ENCODE measurements at places on chromosomes 7 and 10. TPM values are rescaled to one million over a fixed set of nuclear protein-coding genes. Genes with fewer than 3 reads are reported as not detected.
A peak's percentile ranks its signal among the peaks of the same experiment; 100 is the strongest.

GRCh38 chr7:36535866-36536664 lies 146.4 kb downstream of the ANLN start:
- no peak for DNase-seq

DNA sequence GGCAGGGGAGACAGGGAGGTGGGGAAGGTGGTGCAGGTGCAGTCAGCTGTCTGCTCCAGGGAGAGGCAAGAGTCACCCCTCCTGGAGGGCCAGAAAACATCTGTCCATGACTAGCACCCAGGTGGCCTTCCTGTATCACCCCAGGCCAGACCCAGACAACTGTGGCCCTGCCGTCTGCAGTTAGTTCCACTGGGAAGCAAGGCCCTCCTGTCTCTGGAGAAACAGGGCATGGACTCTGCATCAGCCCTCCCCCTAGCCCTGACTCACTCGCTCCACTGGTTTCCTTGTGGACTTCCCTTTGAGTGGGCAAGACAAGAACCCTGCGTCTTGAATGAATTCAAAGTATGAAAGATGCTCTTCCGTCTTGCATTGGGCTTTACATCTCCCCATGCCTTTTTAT lies 12.6 kb downstream of the TBATA start:
- no peak for DNase-seq

- no peak for DNase-seq
These were observed 65.3 kb downstream of the CUZD1 start for GRCh38 chr10:122780391-122780790.

GRCh38 chr10:20601941-20602461 lies 295.1 kb downstream of the NEBL start:
- DNase-seq = no peak

DNA sequence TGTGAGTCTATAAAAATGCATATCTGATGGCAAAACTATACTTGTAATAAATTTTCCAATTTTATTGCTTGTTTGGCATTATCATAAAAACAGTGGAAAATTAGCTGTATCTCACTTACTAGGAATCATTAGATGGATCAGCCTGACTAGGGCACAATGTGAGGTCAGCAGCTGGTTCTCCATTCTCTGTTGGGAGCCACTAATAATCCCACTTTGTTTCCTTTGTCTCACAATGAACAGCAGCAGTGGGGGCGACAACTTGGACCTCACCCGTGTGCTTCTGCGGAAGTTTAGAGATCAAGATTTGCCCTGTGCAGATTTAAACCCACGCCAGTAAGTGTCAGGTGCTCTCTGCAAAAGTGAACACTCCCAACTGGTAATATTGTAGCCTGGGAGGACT lies 295.5 kb downstream of the ABCA13 start:
- DNase-seq = no peak

DNA sequence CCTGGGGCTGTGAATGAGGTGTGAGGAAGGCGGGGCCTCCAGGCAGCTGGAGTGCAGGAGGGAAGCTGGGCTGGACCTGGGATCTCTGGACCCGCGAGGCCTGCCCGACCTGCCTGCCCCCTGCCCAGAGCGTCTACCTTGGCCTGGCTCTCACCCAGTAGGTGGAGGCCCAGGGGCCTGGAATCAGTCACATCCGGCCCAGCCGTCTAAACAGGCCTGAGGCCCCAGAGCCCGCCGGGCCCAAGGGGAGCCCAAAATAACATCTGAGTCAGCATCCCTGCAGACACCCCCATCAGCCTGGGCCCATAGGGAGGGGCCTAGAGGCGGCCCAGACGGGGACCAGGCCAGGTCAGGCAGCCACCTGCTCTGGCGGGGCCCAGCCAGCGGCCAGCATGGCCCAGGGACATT lies 15.1 kb upstream of the ELN start:
- no peak for DNase-seq

DNA sequence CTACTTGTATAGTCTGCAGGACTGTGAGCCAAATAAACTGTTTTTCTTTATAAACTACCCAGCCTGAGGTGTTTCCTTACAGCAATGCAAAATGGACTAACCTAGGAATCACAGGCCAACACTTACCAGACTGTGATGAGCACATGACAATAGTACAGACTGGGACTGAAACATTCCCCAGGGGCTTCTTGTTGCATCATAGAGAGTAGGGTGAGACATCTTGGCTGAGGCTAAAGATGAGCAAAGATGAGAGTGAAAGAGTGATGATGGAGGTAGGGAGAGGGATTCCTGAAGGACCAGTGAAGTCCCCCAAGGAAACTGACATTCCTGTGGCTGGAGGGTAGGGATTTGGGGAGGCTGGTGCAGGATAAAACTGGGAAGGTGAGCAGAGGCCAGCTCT lies 194.4 kb downstream of the TPST1 start:
- DNase-seq = no peak

DNA sequence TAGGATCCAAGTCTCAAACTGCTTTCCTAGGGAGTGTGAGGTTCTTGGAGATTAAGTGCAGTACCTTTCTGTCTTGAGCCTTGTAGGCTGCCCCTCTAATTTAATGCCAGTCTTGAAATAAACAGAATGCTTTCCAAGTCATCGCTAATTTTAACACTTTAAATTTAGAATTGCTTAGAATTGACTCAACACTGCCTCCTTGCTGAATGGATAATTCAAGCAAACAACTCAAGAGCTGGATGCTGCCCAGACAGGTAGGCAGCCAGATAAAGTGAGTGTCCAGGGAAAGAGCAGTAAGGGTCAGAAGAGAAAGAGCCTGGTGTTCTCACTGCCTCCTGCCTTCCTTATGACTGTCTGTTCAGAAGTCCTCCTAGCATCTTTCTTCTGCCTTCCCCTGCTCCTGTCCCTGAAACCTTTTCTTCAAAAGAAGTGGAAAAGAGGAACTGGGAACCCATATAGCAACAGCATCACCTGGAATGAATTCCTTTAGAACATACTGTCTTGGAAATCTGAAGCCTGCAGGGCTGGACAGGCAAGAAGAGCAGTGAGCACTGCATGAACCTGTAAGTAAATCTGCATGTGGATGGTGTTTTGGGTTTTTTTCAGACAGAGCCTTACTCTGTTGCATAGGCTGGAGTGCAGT lies 3.1 kb upstream of the GOT1 start:
- no peak for DNase-seq

GRCh38 chr7:41096917-41097316 lies 606.0 kb downstream of the INHBA start:
- DNase-seq = no peak

DNA sequence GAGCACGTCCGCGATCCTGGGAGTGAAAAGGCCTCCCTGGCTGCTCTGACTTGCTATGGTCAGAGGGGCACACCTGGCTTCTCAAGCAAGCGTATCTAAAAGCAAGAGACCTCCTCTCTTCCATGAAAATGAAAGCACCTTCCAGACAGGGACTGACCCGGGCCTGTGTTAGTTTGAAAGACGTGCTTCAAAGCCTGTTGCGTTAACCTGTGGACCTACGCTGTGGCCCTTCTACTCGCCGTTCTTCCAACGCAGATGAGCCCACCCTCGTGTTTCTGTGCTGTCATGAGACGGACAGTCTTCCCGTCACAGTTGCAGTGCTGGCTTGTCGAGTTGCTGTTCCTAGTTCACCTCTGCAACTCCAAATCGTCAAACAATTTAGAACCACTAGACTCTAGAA lies 15.5 kb upstream of the GDI2 start:
- no peak for DNase-seq

DNA sequence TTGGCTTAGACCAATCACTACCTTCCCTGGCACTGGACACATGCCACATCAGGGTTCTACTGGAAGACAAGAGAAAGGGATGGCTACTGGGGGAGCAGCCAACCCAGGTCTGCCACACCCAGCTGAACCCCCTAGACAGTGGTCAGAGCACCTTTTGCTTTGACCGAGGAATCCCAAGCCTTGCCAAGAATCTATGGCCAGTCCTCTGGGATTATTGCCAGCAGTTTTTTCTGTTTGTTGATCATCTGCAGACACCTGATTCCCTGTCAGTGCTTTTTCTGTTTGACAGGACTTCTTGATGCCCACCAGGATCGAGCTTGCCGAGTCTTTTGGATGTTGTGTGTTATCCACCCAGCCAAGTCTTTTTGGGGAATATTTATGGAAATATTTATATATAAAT lies 476.2 kb upstream of the GALNT17 start:
- no peak for DNase-seq

- DNase-seq = peak; percentile 65
These were observed 25.4 kb downstream of the RBM33 start for GRCh38 chr7:155669717-155670505.

DNA sequence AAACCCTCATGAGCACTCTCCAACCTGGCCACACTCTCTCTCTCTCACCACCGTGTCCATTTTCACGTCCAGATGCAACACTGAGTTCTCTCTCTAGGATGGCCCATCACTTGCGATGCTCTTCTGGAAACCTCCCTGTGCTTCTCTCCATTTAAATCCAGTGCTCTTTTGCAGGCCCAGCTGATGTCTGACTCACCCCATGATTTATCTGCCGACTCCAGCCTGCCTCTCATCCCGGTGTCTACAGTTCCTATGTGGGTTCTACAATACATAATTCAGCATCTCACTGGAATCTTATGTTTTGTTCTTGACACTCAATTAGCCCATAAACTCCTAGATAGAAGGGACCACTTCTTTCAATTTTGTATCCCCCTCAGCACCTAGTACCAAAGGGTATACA lies 5.0 kb downstream of the TPK1 start:
- no peak for DNase-seq

GRCh38 chr10:15864419-15864818 lies 4.1 kb upstream of the MINDY3 start:
- no peak for DNase-seq

- no peak for DNase-seq
These were observed 96.2 kb upstream of the AMPH start for GRCh38 chr7:38727184-38727940.

- no peak for DNase-seq
These were observed 406.9 kb upstream of the PRKCQ start for GRCh38 chr10:6986927-6987326.

GRCh38 chr7:137443616-137444015 lies 100.1 kb upstream of the PTN start:
- DNase-seq = no peak

DNA sequence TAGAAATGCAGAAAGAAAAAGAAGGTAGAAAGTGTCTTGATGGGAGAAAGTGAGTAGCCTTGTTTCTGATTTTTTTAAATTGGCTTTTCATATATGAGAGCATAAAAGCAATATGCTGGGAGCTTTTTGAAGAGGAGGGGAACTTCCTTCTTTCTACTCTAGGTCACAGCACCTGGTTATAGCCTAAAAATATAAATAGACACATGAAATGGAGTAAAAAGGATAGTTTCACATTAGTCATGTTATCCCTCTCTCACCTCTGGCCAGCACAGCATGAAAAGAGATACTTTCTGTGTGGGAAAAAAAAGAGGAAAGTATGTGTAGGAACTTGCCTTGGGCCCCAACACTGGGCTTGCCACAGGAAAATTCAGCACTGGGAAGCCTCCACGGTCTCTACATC lies 292.2 kb upstream of the ZWINT start:
- DNase-seq = no peak

GRCh38 chr10:10044922-10045764 lies 972.5 kb upstream of the CELF2 start:
- DNase-seq = no peak

DNA sequence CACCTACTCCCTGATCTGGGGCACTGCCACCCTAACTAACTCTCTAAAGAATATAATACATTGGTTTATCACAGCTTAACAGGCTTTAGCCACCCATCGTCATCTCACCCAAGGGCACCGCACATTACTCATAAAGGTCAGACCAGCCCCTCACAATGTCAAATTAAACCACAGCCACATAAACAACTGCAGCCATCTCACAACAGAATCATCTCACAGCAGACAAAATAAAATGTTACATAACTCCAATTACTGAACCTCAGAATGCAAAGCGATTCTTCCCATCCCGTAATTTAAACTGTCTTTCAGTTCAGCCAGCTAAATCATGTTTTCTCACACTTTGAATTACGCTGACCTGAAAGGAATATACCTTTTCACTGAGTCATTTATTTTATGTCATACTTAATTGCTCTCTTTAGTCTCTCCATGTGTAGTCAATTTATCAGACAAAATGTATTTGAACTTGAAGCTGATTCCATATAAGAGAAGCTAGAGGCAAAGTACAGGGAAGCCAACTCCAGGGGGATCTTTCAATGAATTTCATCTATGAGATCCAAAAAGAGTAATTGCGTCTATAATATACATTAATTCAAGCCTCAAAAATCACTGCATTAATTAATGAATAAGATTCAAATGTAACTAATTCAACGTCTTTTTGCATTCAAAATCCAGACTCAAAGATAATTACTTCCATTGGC lies 96.9 kb upstream of the NEBL start:
- DNase-seq = no peak

- no peak for DNase-seq
These were observed 9.7 kb upstream of the RASSF4 start for GRCh38 chr10:44949915-44950314.

DNA sequence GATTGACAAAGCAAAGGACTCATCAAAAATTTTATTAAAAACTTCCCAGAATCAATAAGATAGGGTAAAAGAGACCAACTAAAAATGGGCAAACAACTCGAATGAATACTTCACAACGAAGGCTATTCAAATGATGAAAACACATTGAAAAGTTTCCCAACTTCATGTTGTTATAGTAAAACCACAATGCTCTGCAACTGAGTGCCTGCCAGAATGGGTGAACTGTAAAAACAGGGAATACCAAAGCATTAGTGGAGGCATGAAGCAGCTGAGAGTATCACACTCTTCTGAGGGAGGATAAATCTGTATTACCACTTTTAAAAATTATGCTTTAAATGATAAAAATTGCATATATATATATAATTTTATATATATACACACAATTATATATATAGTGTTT lies 1214.7 kb downstream of the SORCS3 start:
- DNase-seq = no peak

GRCh38 chr7:1430056-1430845 lies 29.0 kb downstream of the MICALL2 start:
- no peak for DNase-seq

Gene MICALL2
- 40.1 TPM for total RNA-seq

Gene CDH23
- 22.8 TPM for total RNA-seq

Gene ITGB8
- 14.2 TPM for total RNA-seq

Gene TAS2R40
- not detected for total RNA-seq

Gene PTTG1IP2
- total RNA-seq = not detected

Gene CALCR
- 0.16 TPM for total RNA-seq

Gene CYP2C18
- 0.47 TPM for total RNA-seq

Gene CAV1
- 377 TPM for total RNA-seq

Gene SLC26A3
- total RNA-seq = not detected

Gene CLDN4
- total RNA-seq = 219 TPM

Gene CTTNBP2
- 3.0 TPM for total RNA-seq

Gene CPN1
- total RNA-seq = not detected

Measured in left lung (tissue), 14 donors.